ENCODE measurements at places on chromosomes 1 and 21. TPM values are rescaled to one million over a fixed set of nuclear protein-coding genes. Genes with fewer than 3 reads are reported as not detected.
A peak's percentile ranks its signal among the peaks of the same experiment; 100 is the strongest.

TFF2 gene
- not detected for total RNA-seq

DNA sequence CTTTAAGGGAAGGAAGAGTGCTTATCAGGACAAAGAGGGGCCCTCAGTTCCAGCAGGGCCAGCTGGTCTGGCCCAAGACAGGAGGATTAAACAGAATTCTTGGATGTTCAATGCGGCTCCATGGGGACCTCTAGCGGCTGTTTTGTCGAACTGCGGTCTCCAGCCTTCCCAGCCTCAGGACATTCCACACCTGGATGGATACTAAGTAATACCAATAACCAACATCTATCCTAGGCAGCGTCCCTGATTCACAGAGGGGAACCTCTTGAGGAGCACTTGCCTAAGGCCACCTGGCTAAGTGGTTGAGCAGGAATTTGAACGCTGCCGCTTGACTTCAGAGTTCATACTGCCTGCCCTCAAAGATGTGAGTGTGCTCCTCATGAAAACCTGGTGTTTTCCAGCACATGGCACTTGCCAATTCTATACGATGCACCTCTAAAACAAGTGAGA lies 15.5 kb upstream of the CD247 start:
- H3K27ac ChIP-seq = no peak overlapping the region
- no peaks in the 10 kb centered on the region for H3K36me3 ChIP-seq
- H3K4me3 ChIP-seq = no peak overlapping the region
- H3K4me1 ChIP-seq = no peaks in the 10 kb centered on the region
- H3K27me3 ChIP-seq = no peaks in the 10 kb centered on the region

DNA sequence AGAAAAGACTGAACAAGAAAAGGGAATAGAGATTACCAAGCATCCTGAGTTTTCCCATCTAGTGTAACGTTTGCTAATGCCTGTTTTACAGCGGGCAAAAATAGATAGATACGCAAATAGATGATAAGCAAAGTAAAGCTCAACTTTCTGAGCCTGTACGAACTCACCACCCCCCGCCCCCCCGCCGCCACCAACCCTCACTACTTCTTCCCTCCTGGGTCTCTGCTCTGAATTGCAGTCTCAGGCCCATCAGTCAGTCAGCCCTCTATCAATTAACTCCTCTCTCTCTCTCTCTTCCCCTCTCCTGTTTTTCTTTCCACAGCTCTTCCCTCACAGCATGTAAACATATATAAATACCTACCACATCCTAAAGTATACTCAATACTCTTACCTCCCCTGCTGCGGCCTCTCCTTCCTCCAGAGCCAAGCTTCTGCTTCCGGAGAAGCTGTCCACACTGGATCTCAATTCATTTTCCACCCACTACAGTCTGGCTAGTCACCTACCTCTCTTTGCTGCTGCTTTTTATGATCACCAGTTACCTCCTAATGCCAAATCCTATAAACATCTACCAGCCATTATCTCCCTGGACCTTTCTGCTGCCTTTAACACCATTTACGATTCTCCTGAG lies 64.6 kb downstream of the CAPN2 start:
- H3K4me1 ChIP-seq = peaks cover 11% of the 10 kb centered on the region
- no peaks in the 10 kb centered on the region for H3K36me3 ChIP-seq
- no peaks in the 10 kb centered on the region for H3K27me3 ChIP-seq
- DNase-seq = no peak

DNA sequence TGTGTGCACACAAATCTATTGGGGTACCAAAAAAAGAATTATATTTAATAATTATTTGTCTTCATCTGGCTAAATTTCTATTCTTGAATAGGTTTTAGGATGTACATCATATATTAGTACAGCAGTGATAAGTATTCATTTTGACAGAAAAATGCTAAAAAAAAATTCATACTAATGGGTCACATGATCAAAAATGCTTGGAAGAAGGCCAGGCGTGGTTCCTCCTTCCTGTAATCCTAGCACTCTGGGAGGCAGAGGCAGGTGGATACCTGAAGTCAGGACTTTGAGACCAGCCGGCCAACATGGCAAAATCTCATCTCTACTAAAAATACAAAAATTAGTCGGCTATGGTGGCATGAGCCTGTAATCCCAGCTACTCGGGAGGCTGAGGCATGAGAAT lies 26.9 kb upstream of the PTGFRN start:
- DNase-seq = no peak
- H3K27ac ChIP-seq = peak overlapping the region; percentile 51

GRCh38 chr1:196361112-196361714 lies 247.0 kb downstream of the KCNT2 start:
- H3K27me3 ChIP-seq = no peaks in the 10 kb centered on the region
- H3K4me3 ChIP-seq = no peak overlapping the region
- no peak overlapping the region for H3K27ac ChIP-seq
- DNase-seq = no peak
- no peaks in the 10 kb centered on the region for H3K4me1 ChIP-seq
